ENCODE measurements at places on chromosomes 11 and 22. TPM values are rescaled to one million over a fixed set of nuclear protein-coding genes. Genes with fewer than 3 reads are reported as not detected.

Gene PKDREJ
- 0.01 TPM for polyA plus RNA-seq

Gene ROM1
- polyA plus RNA-seq = 1.9 TPM

Gene SCGB1C1
- not detected for polyA plus RNA-seq

Gene SMIM35
- polyA plus RNA-seq = not detected

Gene PIK3IP1
- 25.6 TPM for polyA plus RNA-seq

Gene ESAM
- not detected for polyA plus RNA-seq

DNA sequence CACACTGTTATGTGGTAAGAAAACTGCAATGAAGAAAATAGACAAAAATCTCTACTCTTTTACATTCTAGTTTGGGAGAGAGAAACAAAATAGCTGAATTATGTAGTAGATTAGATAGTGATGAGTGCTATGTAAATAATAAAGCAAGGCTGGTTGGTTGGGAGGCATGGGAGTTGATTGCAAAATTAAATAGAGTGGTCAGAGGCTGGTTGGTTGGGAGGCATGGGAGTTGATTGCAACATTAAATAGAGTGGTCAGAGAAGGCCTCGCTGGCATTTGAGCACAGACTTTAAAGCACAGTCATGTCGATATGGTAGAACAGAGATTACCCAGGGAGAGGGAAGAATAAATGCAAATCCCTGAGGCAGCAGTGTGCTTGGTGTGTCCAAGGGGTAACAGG is 22.4 kb downstream of the SIK2 start:
- DNase-seq = no peak

- no peak for DNase-seq
Observed at GRCh38 chr11:19673924-19674729, 38.5 kb upstream of the NAV2 start.

DNA sequence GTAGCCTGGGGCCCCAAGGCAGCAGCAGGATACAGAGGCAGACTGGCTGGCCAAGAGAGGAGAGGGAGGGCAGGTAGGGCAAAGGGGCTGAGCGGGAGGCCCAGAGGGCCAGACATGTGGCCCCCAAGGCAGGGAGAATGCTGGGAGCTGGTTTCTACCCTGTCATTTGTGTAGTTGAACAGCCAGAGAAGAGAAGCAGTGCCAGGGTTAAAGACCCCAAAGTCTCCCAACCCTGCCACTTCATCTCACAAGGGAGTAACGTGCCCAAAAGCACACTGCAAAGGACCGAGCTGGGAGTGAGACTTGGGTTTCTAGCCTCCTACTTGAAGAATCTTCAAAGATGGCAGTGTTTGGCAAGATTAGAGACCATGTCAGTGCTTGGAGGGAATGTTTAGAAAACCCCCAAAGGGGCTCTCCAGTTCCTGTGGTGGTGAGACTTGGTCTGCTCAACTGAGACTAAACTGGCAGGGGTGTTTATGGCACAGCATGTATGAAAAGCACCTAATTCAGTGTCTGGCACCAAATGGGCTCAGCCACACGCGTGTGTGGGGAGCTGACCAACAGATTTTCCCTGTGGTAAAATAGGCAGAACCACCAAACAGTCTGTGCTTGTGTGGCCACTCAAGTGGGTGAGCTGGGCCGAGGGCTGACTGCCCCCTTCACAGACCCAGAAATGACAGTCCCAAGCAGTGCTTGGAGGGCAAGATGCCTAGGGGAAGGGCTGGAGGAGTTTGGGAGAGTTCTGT is 68.2 kb upstream of the CLTCL1 start:
- DNase-seq = no peak

DNA sequence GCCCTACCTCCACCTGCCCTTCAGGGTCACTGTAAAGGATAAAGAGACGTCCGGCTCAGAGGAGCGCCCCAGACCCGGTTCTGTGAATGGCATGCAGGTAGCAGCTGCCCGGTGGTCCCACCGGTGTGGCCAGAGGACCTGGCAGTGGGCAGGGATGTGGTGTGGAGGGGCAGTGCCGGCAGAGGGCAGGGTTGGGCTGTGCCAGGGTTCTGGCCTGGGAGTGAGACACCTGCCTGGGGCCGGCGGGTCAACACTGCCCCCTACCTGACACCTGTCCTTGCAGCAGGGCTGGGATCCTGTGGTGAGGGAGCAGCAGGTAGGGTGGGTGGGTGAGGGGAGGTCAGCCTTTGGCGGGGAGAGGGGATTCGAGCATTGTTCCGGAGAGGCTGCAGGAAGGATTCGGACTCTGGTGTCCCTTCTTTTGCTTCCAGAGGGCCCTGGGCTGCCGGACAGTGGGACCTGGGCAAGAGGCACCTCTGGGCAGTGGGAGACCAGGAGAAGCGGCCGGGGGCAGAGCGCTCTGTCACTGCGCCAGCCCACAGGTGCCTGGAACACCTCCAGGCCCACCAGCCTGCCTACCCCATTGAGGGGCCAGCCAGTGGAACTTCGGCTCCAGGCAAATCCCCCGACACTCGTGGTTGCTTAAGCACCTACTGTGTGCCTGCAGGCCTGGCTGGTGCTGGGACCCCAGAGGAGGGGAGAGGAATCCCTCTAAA is 1.6 kb upstream of the PHLDA2 start:
- no peak for DNase-seq

GRCh38 chr11:95435192-95435591 is 204.2 kb upstream of the SESN3 start:
- DNase-seq = no peak

- no peak for DNase-seq
Observed at GRCh38 chr22:33070600-33070999, 12.4 kb upstream of the SYN3 start.

DNA sequence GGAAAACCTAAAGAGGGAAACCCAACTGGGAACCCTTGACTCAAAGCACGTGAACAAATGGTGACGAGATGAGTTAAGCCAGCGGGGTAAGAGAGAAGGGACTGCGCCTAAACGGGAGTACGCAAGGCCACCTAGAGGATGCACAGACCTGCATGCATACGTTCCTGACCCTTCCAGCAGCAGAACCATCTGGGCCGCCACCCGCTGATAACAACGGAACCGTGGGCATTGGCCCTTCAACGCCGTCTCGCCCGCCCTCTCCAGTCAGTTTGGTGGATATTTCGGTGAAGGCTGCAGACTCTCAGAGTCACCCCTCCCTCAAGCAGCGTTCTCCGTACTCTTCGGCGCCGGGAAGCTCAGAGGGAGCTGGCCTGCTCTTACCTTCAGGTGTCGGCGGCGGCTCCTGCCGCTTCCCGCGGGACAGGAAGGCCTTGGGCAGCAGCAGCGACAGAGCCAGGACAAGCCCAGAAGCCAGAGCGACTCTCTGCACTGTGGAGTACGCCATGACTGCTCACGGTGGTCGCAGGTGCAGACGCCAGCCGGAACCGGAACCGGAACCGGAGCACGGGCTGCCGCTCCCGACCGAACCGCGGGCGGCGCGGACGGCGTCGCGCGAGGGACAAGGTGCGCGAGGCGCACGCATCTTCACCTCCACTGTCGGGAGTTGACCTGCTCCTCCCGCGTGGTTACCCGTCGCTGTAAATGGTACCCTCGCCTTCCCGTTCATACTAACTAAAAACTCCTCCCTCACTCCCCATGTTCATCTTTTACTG is at the start of gene RIC3:
RIC3 (minus strand) TSS at position 541 of the 773 bp plus-strand sequence; CDS start at position 505, 36 bp downstream.
- no peak for DNase-seq

- DNase-seq = no peak
Observed at GRCh38 chr22:24986816-24987215, 34.3 kb downstream of the KIAA1671 start.

DNA sequence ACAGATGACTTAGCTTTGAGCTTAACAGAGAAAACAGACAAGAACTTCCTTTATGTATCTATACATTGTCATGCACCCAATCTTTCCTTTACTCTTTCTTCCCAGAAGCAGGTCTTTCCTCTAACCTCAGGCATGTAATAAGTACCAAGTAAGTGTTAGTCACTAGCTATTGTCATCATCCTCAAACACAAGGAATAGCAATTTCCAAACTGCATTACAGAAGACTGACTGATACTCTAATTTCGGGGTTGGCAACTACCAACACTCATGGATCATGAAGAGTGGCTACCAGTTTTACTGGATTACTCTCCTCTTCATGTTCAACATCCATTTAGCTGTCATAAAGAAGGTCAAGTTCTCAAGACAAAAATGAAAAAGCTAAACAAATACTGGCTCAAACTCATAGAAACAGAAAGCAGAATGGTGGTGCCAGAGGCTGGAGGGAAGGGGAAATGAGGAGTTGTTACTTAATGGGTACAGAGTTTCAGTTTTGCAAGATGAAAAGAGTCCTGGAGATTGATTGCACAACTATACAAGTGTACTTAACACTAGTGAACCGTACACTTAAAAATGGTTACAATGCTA is 111.6 kb downstream of the SIK3 start:
- DNase-seq = peak; percentile 65

- no peak for DNase-seq
Observed at GRCh38 chr22:37242395-37242918, 1.6 kb downstream of the RAC2 start.

GRCh38 chr11:67261640-67261945 is 4.7 kb upstream of the GRK2 start:
- DNase-seq = no peak

DNA sequence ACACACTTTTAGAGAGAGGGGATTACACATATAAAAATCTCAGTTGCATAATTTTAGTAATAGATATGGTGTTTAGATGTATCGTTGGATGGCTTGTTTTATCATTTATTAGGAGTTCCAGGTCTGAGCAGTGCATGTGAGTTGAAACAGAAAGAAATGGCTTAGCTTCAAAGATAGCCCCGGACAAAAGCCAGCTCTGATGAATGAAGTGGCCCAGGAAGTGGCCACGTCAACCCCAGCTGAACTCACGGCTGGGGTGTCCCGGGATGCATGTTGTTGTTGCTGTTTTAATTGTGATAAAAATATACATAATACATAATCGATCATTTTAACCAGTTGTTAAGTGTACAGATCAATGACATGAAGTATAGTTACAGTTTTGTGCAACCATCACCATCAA is 1513.6 kb downstream of the BRD1 start:
- no peak for DNase-seq
